ENCODE measurements at places on chromosomes 6 and 20. TPM values are rescaled to one million over a fixed set of nuclear protein-coding genes. Genes with fewer than 3 reads are reported as not detected.

The VARS1 gene
- total RNA-seq = 25.0 TPM

The MAPK13 gene
- total RNA-seq = 4.3 TPM

DNA sequence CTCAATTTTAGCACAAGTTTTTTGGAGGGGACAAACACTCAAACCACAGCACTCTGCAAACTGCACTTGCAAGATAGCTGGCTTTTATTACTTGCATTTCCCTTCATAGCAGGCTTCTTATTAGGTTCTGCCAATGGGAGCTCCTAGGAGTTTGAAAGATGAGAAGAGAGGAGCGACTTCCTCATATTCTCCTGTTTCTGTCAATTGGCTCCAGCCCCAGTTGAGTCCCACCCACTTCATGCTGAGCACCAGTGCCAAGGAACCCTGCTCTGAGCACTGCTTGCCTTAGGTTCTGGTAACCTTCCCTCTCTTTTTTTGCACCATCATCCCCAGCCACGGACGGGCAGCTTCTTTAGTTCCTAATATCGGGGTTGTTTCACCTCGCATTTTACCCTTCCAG is 67.9 kb downstream of the PSMB1 start:
- H3K4me1 ChIP-seq = no peaks in the 10 kb centered on the region
- no peaks in the 10 kb centered on the region for H3K36me3 ChIP-seq
- DNase-seq = no peak
- no peak overlapping the region for H3K27ac ChIP-seq
- H3K27me3 ChIP-seq = no peaks in the 10 kb centered on the region

DNA sequence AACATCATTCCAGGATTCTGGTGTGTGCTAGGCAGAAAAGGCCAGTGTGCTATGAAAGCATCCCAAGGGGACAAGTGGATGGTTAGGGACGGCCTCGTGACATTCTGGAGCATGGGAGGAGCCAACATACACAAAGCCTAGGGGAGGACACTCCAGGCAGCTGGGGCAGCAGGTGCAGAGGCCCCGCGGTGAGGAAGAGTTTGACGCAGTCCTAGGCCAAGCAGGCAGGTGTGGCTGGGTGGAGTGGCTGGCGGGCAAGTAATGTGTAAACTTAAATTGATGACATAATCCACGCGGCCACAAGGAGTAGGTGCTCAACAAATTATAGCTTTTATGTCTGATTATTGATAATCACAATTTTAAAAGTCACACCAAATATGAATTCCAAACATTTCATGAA is 93.6 kb downstream of the TMEM242 start:
- H3K27ac ChIP-seq = no peak overlapping the region
- H3K36me3 ChIP-seq = no peaks in the 10 kb centered on the region
- H3K27me3 ChIP-seq = no peaks in the 10 kb centered on the region
- no peak for DNase-seq

DNA sequence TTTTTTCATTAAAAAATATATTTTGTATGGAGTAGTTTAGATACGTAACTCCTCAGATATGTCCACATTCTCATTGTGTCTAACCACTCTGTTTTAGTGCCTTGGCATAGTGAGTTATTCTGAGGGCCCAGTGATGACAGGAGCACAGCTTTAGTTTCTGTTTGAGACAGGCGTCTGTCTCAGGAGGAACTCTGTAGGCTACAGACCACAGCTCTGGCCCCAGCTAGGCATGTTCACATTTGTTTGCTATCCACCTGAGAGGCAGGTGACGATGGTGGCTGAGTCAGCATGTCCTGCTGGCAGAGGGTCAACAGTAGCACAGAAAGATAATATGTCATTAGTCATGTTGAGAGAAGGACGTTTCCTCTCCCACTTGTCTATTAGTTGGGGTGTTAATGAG is 16.3 kb downstream of the LRRC1 start:
- H3K36me3 ChIP-seq = no peaks in the 10 kb centered on the region
- no peak for DNase-seq
- no peak overlapping the region for H3K27ac ChIP-seq
- H3K4me1 ChIP-seq = peaks cover 19% of the 10 kb centered on the region
- H3K27me3 ChIP-seq = no peaks in the 10 kb centered on the region

- no peaks in the 10 kb centered on the region for H3K27me3 ChIP-seq
- H3K27ac ChIP-seq = no peak overlapping the region
- no peak for DNase-seq
- H3K36me3 ChIP-seq = no peaks in the 10 kb centered on the region
- no peaks in the 10 kb centered on the region for H3K4me1 ChIP-seq
- H3K4me3 ChIP-seq = no peak overlapping the region
Measured at GRCh38 chr6:110652520-110652919, 162.7 kb downstream of the CDK19 start.

DNA sequence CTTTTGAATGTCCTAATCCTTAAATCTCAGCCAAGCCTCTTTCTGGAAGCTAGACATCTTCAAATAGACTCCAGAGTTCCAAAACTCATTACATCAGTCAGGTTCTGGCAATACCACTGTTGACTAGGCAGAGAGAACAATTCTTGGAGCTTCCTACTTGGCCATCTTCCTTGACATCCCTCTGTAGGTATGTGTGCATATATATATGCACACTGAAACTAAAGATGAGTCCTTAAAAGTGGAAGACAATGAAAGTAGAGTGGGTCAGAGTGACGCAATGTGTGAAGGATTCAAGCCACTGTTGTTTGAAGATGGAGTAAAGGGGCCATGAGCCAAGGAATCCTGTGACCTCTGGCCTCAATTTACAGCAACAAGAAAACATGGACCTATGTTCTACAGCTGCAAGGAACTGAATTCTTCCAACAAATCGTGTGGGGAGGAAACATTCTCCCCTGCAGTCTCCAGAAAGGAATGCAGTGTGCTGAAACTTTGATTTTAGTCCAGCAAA is 18.7 kb upstream of the DUSP22 start:
- no peak overlapping the region for H3K4me3 ChIP-seq
- no peaks in the 10 kb centered on the region for H3K4me1 ChIP-seq
- no peak for DNase-seq
- no peaks in the 10 kb centered on the region for H3K36me3 ChIP-seq
- no peak overlapping the region for H3K27ac ChIP-seq
- no peaks in the 10 kb centered on the region for H3K27me3 ChIP-seq

DNA sequence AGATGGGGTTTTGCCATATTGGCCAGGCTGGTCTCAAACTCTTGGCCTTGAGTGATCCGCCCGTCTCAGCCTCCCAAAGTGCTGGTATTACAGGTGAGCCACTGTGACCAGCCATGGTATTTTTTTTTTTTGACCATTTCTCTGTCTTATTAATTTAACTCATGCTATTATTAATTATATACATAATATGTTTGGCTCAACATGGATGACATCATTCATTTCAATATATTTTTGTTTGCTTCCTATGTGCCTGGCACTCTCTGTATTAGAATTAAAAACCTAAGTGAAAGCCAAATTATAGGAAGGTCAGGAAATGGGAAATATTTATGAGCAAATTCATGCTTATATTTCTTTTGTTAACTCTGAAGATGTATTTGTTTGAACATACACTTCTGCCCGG is 55.8 kb upstream of the AKIRIN2 start:
- H3K27me3 ChIP-seq = no peaks in the 10 kb centered on the region
- no peaks in the 10 kb centered on the region for H3K36me3 ChIP-seq
- no peak overlapping the region for H3K4me3 ChIP-seq
- H3K27ac ChIP-seq = no peak overlapping the region

- H3K4me3 ChIP-seq = no peak overlapping the region
- H3K27me3 ChIP-seq = no peaks in the 10 kb centered on the region
- DNase-seq = no peak
- H3K27ac ChIP-seq = no peak overlapping the region
- H3K4me1 ChIP-seq = no peaks in the 10 kb centered on the region
- H3K36me3 ChIP-seq = no peaks in the 10 kb centered on the region
Measured at GRCh38 chr6:105459049-105459448, 56.2 kb upstream of the PREP start.

DNA sequence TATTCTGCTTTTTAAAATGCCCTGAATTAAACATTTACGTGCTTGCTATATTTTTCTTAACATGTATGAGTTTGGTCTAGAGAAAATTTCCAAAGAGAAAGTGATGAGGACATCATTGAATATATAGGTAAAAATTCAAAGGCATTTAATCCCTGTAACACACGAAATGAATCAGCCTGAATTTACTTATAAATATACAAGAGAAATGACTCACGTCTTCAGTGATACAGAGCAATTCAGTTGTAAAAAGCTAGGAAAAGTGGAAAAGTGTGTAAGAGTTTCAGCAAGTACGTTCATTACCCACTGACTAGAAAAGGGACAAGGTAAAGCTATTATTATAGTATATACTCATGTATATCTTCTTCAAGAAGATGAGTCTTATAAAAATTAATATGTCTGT is 124.8 kb downstream of the HIVEP1 start:
- H3K36me3 ChIP-seq = peaks cover 32% of the 10 kb centered on the region
- H3K4me3 ChIP-seq = no peak overlapping the region
- no peak for DNase-seq
- H3K4me1 ChIP-seq = peaks cover 13% of the 10 kb centered on the region

Data from esophagus muscularis mucosa (tissue), 4 donors.